Colonic mucosa (tissue), 4 donors: ENCODE measurements at places on chromosomes 11 and 22. TPM values are rescaled to one million over a fixed set of nuclear protein-coding genes. Genes with fewer than 3 reads are reported as not detected.
A peak's percentile ranks its signal among the peaks of the same experiment; 100 is the strongest.

Gene IGLL5
- 29.2 TPM for total RNA-seq

Gene CYP2D6
- 2.2 TPM for total RNA-seq

Gene MB
- 8.8 TPM for total RNA-seq

DNA sequence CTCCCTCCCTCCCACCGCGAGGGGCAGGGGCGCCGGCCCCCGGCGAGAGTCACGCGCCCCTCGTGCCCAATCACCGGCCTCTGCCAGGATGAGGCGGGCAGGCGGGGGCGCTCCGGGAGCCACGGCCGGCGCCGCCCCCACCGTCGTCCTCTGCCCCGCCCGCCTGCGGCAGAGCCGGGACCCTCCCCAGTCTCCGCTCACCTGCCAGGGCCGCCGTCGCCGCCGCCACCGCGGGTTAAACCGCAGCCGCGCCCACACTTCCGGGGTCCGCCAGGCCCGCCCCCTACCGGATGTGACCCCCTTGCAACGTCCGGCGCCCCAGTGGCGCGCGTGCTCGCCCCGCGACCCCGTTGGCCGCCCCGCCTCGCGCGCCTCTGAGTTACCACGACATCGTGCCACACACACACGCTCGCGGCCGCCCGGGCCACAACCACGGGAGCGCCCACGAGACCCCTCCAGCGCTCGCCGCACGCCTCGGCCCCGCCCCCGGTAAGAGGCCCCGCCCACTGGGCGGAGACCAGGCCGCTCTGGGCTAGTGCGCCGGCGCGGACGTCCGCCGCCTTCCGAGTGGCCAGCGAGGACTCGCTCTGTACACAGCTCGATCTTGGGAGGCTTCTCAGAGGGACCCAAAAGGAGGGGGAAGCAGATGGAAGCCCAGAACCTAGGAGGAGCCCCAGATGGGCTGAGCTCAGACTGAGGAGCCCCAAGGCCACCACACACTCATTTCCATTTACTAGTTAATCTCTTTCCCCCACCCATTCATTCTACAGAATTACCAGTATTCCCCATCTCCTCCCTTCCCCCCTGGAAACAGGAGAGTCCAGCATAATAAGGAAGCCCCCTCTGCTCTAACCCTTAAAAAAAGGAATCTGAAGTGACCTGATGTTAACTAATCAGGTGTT, at the start of gene VPS37C:
TSS of gene VPS37C (minus strand) at position 237 of the 902 bp plus-strand sequence. CDS start 22,597 bp downstream, outside the sequence.
- H3K4me1 ChIP-seq = peaks cover 3% of the 10 kb centered on the region
- H3K27ac ChIP-seq = peak within 1 kb of the TSS; percentile 94
- H3K36me3 ChIP-seq = no peaks in the 10 kb centered on the region

- no peak for DNase-seq
- H3K27ac ChIP-seq = no peak overlapping the region
- no peaks in the 10 kb centered on the region for H3K36me3 ChIP-seq
- H3K27me3 ChIP-seq = no peaks in the 10 kb centered on the region
Observed at GRCh38 chr11:115112754-115113153, 391.5 kb downstream of the CADM1 start.

DNA sequence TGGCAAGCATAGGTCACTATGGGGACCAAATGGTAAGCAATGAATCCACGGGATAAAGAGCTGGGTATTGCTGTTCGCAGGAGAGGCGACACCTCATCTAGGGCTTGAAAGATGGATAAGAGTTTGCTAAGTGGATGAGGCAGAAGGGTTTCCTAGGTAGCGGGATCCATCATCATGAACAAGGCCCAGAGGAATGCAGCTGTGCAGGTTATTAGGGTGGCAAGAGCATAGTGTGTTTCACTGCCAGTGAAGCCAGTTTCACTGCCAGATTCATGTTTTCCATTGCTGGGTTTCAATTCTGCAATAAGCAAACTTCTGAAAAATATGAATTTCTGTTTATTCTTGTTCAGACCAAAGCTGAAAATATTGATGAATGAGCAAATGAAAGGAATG, 27.2 kb downstream of the WEE1 start:
- H3K36me3 ChIP-seq = no peaks in the 10 kb centered on the region
- no peaks in the 10 kb centered on the region for H3K4me1 ChIP-seq
- H3K4me3 ChIP-seq = no peak overlapping the region
- no peaks in the 10 kb centered on the region for H3K27me3 ChIP-seq

DNA sequence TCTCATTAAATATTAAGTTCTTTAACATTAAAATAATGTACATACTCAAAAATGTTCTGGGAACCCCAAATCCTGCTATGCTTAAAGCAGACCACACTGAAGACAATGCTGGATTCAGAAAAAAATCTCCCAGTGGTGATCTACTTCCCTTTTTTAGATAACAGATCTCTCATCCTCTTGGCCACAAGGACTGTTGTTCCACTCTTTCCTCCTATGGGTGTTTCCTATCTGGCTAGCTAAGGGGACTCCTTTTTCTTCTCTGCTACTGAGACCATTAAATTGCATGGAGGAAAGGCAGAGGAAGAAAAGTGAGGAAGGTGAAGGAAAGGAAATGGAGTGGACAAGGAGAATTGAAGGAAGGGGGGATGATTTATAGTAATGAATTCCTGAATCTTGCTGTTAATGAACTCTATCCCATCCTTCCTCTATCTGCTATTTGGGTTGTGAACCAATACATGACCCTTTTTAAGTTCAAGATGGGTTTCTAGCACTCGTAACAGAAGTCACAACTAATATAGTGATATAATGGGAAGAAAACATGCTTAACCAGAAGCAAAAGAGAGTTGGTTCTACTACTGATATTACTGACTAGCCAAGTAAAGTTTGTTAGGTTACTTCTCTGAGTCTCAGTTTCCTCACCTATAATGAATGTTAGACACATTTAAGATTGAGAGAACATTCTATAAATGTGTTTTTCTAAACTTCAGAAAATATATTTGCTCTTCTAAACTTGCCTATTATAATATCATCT, 53.2 kb downstream of the PIK3C2A start:
- H3K27ac ChIP-seq = no peak overlapping the region
- DNase-seq = no peak
- no peak overlapping the region for H3K4me3 ChIP-seq
- H3K4me1 ChIP-seq = no peaks in the 10 kb centered on the region

GRCh38 chr11:70646272-70647049, 248.1 kb downstream of the CTTN start:
- no peaks in the 10 kb centered on the region for H3K27me3 ChIP-seq
- H3K4me1 ChIP-seq = no peaks in the 10 kb centered on the region
